ENCODE measurements at places on chromosomes 3 and 15. TPM values are rescaled to one million over a fixed set of nuclear protein-coding genes. Genes with fewer than 3 reads are reported as not detected.

ADCY5 gene
- 48.2 TPM for total RNA-seq

TPRA1 gene
- 29.1 TPM for total RNA-seq

NMNAT3 gene
- 15.6 TPM for total RNA-seq

EIF3J gene
- 31.8 TPM for total RNA-seq

LRRN1 gene
- 2.4 TPM for total RNA-seq

LRRK1 gene
- total RNA-seq = 14.0 TPM

UBXN7 gene
- 18.8 TPM for total RNA-seq

CCR8 gene
- total RNA-seq = 18.3 TPM

Data from umbilical cord (tissue), 2 donors.